ENCODE measurements at places on chromosomes 12 and 14.

DNA sequence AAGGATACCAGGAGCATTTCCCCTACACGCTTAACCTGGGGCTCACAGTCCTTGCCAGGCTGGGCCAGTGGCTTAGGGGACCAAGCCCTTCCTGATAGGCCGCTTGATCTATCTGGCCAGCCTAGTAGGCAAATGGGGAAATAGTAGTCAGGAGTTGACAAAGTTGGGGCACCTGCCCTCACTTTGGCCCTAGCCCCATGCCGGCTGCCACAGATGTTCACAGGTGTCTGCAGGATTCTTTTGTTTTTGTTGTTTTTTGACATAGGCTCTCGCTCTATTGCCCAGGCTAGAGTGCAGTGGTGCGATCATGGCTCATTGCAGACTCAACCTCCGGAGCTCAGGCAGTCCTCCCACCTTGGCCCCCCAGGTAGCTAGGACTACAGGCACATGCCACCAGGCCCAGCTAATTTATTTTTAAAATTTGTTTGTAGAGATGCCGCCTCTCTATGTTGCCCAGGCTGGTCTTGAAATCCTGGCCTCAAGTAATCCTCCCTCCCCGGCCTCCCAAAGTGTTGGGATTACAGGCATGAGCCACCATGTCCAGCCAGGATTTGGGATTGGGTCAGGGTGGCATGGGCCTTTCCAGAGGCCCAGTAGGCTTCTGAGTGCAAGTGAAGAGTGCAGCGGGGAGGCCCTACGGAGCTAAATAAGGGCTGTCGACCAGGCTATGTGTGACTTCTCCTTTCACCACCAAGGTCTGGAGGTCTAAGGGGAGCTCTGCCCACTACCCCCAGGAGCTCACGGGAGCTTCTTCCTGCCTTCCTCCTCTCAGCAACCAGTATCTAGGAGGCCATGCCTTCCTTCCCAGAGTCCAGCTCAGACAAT is 15.5 kb upstream of the HDAC7 start:
- DNase-seq, result no peak

GRCh38 chr12:1970331-1970900 is 33.8 kb downstream of the DCP1B start:
- DNase-seq, result no peak

DNA sequence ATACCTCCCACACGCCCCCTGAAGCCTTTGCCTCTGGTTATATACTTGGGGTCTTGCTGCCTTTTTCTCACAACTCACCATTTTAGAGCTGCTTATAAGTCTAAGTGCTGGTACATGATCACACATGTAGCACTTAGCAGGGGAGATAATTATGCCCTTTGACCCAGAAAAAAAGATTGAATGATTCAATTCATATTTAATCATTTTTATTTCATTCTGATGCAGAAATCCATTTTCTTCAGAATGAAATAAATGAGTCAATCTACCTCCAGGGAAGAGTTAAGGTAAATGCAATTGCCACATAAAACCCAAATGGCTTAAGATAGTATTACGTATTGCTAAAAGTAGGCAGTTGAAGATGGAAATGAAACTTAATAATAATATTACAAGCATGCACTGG is 414.6 kb upstream of the PRICKLE1 start:
- DNase-seq, result no peak

- no peak for DNase-seq
Measured at GRCh38 chr12:92511786-92512185, 191.0 kb upstream of the PLEKHG7 start.

DNA sequence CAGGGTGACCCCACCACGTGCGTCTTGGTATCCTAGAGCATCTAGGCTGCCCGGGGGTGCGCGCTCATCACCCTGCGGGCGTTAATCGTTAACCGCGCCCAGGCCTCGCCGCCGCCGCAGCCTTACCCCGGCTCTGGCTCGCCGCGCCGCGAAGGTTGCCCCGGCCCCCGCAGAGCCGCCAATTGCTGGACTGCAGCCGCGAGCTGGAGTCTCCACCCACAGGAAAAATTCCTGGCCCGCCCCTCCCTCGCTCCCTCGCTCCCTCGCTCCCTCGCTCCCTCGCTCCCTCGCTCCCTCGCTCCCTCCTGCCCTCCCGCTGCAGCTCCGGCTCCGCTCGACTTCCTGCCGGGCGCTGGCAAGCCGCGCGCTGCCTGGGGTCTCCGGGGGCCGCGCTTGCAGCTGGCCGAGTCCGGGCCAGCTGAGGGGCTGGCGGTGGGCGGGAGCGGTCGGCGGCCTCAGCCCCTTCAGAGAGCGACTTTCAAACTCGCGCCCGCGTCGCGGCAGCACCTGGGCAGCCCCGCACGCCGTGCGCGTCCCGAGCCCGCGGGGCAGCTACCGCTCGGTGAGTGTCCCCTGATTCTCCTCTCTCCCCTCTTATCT is at the start of gene PLEKHG3:
Gene PLEKHG3 (plus strand): TSS at position 282 of the 600 bp plus-strand sequence. CDS start 23,208 bp downstream, outside the sequence.
- no peak for DNase-seq

GRCh38 chr14:100425429-100425827 is 102.3 kb downstream of the SLC25A47 start:
- DNase-seq, result no peak

GRCh38 chr12:90024262-90024661 is 315.6 kb upstream of the ATP2B1 start:
- no peak for DNase-seq

DNA sequence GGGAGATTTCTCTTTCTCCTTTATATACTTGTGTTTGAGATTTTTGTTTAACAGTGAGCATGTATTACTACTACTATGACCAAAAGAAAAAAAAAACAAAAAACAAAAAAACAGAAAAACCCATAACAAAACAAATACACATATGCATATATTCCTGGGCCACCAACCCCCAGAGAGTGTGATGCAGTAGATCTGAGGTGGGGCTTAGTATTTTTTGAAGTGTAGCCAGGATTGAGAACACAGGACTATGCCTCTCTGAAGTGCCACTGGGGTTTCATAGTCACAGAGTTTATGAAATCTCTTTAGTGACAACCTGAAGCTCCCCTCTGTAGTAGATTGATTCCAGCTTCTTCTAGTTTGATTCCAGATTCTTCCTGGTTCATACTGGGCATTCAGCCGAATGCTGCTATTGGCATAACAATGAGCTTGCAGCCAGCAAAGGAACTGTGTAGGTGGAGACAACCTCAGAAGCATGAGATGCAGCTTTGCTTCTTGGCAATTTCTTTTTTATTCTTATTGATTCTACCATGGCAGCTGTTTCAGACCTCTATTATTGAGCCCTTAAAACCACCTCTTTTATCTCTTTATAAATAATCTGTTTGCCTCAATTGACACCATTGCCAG is 15.5 kb upstream of the ANO4 start:
- no peak for DNase-seq

All from stimulated activated CD8-positive, alpha-beta memory T cell treated with anti-CD3 and anti-CD28 coated beads, Interleukin-15, amount 100 ng/mL, for 24 hours (primary cell).